ENCODE measurements at places on chromosomes 16 and 17.

GRCh38 chr16:2819179-2819938, 2.3 kb downstream of the PRSS21 start:
- no peak for DNase-seq

DNA sequence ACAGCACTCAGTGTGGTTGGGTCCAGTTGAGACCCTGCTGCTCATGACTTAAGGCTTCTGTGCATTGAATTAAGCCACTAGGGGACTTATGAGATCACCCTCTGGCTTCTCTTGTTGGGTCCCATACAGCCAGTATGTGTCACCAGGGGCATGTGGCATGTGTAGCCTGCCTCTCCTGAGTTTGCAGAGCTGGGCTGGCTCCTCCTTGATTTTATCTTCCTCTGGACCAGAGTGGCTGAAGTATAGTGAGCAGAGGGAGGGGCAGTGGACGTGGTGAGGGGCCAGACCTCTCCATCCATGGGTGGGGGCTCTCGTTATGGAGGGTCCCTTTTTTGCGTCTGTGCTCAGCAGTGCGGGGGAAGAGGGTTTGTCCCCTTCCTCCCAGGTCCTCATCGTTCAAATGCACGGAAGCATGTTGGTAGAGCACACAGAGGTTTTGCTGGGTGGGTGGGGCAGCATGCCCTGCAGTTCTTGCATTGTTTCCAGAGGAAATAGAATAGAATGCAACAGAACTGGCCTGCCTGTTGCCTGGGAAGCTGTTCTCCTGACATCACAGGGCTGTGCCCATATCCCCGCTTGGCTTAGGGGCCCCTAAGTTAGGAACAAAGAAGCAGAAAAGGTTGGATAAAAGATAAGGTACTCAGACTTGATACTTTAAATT, 77.4 kb downstream of the SPECC1 start:
- peak; percentile 43 for DNase-seq

DNA sequence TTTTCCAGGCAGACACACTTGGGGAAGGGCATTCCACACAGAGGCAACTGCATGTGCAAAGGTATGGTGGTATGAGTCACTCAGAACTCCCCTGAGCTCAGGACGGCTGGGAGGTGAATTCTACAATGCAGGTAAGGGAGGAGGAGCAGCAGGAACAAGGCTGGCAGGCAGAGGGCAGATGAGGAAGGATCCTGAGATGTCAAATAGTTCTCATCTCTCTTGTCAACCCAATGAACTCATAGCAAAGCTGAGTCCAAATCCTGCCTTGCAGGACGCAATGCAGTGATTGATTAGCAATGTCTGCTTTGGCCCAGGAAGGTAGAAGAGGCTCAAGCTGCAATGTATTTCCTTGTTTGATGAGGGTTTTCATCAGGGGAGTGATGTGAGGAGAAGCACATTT, 243.5 kb downstream of the XYLT1 start:
- no peak for DNase-seq

GRCh38 chr16:28087675-28088300, 24.3 kb upstream of the GSG1L start:
- DNase-seq: no peak

- no peak for DNase-seq
These were observed 678 bp upstream of the AKAP10 start for GRCh38 chr17:19978209-19978802.

- DNase-seq: no peak
These were observed 5.1 kb downstream of the KIF18B start for GRCh38 chr17:44942456-44942855.

DNA sequence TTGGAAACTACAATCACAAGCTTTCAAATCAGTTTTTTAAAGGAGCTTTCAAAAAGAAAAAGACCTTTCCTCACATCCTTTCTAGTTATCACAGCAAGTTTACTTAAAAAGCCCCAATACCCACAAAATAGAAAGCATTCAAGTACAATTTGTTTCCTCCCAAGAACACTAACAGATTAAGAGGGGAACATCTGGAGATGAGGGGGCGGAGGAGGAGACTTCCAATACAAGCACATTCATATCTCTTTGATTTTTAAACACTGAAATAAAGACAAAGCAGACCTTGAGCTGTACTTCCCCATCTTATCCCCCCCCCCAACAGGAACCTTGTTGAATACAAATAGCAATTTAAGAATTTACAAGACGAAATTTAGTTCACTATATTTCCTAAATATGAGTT, 2.0 kb downstream of the YWHAE start:
- no peak for DNase-seq
